ENCODE measurements at places on chromosomes 12 and 14.

DNA sequence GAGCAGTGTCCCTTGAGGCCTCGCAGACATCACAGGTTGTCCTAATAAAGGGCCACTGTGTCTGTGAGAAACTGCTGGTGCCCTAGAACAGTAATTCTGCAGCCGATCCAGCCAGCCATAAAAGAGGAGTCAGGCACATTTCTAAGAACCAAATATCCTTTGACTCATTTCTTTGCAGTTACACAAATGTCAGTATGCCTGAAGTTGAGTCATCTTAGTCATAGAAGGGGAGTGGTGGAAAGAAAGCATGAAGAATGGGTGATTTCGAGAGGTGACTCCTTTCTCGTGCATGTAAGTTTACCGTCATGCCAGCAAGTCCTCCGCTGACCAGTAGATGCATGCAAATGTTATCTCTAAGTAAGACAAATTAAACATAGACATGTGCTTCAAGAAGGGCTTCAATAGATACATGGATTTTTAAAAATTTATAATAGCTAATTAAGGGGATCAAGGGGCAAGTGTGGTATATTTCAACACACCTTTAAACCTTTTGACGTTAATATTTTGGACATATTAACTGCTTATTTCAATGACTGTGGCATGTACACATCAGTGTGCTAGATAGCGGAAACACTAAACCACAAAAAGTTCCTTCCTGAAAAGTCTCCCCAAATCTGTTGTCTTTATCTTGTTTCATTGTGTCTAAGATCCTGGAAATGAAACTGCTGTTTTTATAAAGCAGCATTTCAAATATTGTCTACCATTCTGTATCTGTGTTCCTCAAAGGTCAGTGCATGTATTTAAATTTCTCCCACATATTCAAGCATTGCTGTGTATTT, 497.4 kb downstream of the NPAS3 start:
- DNase-seq, result no peak

- no peak for DNase-seq
Measured at GRCh38 chr12:39378341-39378740, 64.6 kb downstream of the KIF21A start.

- DNase-seq, result no peak
Measured at GRCh38 chr14:31930493-31931240, 146.4 kb upstream of the ARHGAP5 start.

DNA sequence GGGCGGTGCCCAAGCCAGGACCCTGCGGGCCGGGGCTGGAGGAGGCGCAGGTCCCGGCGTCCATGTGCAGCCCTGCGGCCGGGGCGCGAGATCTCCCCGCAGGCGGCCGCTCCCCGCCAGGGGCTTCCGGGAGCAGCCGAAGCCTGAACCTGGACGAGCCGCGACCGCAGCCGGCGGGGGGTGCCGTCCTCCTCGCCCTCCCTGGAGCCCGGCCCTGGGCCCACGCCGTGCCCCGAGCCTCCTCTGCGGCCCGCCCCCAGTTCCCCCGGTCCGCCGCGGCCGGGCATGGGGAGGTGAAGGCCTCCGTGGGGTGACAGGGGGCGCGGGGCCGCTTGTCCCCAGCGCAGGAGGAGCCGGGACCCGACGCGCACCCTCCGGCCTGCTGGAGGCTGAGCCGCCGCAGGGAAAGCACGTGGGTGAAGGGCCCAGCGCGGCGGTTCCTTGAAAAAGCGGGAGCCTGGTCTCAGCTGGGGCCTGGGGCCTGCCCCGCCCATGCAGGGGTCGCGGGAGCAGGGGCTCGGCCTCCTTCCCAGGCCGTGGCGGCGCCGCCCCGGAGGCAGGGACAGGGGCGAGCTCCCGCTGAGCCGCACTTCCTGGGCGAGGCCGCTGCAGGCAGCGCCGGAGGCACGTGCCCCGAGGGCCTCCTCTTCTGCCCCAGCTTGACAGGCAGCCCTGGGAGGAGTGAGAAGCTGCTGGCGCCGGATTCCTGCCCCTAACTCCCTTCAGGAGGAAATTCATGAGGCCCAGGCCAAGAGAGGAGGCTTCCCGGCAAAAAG, 55.6 kb upstream of the PPP2R5C start:
- peak; percentile 19 for DNase-seq

DNA sequence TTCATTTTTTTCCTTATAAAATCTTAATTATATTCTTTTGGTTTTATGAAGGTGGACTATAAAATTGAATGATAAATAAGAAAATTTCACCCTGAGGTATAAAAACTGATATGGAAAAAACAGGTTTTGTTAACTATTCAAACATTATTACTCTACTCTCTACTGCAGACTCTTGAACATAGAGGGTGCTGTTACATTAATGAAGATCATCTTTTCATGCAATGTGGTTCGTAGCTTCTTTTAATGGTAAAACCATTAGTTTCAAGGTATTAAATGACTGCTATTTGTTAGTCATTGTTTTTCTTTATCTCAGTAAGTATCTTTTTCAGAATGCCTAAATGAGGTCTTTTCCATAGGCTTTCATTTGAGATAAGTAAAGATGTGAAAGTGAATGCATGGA, 510.4 kb downstream of the SLC16A7 start:
- DNase-seq, result no peak

GRCh38 chr12:107801150-107801549, 26.6 kb downstream of the ASCL4 start:
- no peak for DNase-seq

All from stimulated activated CD4-positive, alpha-beta T cell treated with anti-CD3 and anti-CD28 coated beads, Interleukin-1b, Interleukin-23, amount 100 ng/mL, for 1 hour (primary cell).